Thyroid gland (tissue), 4 donors: ENCODE measurements at places on chromosomes 2 and 18.

DNA sequence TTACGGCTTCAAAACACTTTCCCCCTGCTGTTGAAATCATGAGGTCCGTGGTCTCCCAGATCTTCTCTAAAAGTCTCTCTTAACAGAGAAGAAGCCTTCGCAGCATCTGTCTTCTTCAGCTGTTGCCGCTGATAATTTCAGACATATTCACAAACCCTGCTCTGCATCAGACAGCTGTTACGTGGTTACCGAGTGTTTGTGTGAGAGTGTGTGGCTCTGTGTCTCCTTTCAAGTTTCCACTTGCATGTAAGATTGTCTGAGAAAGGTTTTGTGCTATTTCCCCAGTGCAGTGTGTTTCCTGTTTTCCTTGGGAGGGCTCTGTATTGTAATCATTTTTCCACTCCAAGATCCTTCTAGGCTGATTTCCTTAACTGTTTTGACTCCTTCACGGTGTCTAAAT, 32.8 kb downstream of the MAIP1 start:
- no peaks in the 10 kb centered on the region for H3K27me3 ChIP-seq
- H3K4me3 ChIP-seq: no peak overlapping the region
- H3K27ac ChIP-seq: no peak overlapping the region
- no peaks in the 10 kb centered on the region for H3K36me3 ChIP-seq
- no peak for DNase-seq

- DNase-seq: no peak
- no peaks in the 10 kb centered on the region for H3K4me1 ChIP-seq
- no peaks in the 10 kb centered on the region for H3K36me3 ChIP-seq
- no peaks in the 10 kb centered on the region for H3K27me3 ChIP-seq
These were observed 221.9 kb downstream of the UXS1 start for GRCh38 chr2:105972246-105972645.

DNA sequence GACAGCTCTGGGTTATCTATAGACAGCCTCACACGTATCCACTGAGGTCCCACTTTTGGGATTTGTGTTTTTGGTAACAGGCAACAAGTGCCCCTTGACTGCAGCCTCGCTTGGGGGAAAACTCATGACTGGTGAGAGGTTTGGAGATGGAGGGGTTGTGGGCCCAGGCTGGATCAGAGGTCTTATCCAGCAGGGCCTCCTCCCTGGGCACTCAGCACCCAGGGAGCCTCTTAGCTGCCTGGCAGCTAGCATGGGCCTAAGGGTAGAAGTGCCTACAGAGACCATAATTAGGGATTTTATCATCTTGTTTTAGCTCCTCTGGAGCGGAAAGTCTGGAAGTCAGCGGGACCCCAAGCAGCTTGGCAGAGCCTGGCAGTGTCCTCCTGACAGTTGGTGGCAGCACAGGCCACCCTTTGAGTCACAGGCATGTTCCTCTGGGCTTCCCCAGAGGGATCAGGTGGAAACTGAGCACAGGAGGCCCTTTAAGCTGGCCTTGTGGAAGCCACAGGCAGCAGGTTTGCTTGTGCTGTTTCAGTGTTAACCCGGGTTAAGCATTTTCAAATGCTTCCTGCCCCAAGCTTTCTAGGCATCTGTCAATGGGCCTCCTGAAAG, 143.1 kb downstream of the KCTD1 start:
- no peak overlapping the region for H3K4me3 ChIP-seq
- no peak overlapping the region for H3K27ac ChIP-seq
- no peaks in the 10 kb centered on the region for H3K36me3 ChIP-seq
- no peaks in the 10 kb centered on the region for H3K27me3 ChIP-seq
- H3K4me1 ChIP-seq: no peaks in the 10 kb centered on the region

GRCh38 chr2:149422337-149422990, 92.1 kb downstream of the LYPD6 start:
- no peak overlapping the region for H3K4me3 ChIP-seq
- no peak overlapping the region for H3K27ac ChIP-seq
- H3K36me3 ChIP-seq: no peaks in the 10 kb centered on the region
- DNase-seq: no peak

DNA sequence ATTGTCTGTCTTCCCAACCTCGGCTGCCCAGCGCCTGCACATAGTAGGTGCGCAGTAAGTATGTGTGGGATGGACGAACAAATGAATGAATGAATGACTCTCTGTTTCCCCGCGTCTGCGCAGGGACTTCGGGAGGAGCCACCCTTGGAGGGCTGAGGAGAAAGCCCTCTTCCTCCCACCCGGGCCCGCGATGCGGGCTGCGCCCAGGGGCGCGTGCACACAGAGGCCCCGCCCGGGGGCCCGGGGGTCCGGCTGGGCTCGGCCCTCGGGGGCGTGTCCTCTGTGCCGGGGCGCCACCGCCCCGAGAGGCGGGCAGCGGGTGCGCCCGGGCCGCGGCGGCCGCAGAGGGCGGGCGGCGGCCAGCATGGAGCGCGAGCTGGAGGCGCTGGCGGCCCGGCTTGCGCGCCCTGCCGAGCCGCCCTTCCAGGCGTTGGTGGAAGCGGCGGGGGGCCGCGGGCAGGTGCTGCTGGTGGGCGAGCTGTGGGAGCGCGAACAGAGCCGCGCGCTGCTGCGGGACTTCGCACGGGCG, at the start of gene C2orf72:
C2orf72 (plus strand) TSS at position 322 of the 529 bp plus-strand sequence; CDS start at position 365, 43 bp downstream.
- H3K4me1 ChIP-seq: no peaks in the 10 kb centered on the region
- no peak within 1 kb of the TSS for H3K27ac ChIP-seq
- H3K36me3 ChIP-seq: no peaks in the 10 kb centered on the region
- H3K4me3 ChIP-seq: no peak within 1 kb of the TSS
- H3K27me3 ChIP-seq: peaks cover 9% of the 10 kb centered on the region
- DNase-seq: no peak

DNA sequence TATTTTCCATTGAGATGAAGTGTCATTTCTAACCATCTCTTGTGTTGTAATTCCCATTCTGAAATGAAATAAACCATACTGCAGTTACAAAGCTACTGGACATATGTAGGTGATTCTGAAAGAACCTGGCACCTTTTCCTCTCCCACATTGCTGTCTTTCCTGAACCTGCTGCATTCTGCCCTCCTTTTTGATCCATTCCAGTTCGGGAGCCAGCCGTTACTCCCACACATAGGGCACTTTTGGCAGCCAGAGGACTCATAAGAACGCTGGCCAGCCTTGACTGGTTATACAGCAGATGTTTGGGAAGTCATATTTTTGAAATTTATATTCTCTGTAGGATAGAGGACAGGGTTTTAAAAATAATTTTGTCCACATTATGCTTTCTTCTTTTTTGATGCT, 369.8 kb upstream of the CDH7 start:
- H3K27ac ChIP-seq: no peak overlapping the region
- H3K4me1 ChIP-seq: no peaks in the 10 kb centered on the region
- no peak for DNase-seq
- H3K27me3 ChIP-seq: no peaks in the 10 kb centered on the region

GRCh38 chr2:158079672-158080071, 22.0 kb upstream of the UPP2 start:
- no peaks in the 10 kb centered on the region for H3K27me3 ChIP-seq
- no peak overlapping the region for H3K27ac ChIP-seq
- H3K4me1 ChIP-seq: no peaks in the 10 kb centered on the region
- DNase-seq: no peak
- H3K4me3 ChIP-seq: no peak overlapping the region

DNA sequence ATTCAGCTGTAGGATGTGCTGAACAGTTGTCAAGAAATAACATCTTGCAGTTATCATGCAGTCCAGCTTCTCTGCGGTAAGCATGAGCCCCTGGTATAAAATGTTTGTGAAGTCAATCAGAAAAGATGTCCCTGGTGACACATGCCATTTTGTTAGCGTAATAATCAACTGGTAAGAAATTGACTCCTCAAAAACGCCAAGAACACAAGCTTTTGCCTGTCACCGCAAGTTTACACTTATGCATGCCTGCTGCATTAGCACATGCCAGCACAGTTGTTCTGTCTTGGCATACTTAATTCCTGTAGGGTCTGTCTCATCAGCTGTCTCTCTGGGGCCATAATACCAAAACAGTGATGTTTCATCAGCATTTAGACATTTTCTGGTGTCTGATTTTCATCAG, 524.8 kb upstream of the DSEL start:
- H3K27me3 ChIP-seq: no peaks in the 10 kb centered on the region
- no peak overlapping the region for H3K4me3 ChIP-seq
- no peaks in the 10 kb centered on the region for H3K36me3 ChIP-seq

DNA sequence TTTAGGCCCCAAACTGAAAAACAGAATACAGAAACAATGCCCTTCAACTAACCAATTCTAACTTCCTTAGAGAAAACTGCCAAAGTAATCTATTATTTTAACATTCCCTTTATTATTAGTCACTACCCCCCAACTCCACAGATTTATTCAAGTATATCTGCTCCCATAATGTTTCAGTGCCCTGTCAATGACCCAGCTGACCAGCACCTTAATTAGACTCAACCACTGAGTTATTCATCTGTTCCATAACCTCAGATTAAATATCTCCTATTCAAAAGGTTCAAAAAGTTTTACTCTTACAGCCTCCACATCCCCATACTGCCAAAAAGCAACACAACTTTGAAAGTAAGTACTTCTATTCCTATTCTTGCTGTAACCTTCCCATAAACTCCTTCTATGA, 202.4 kb downstream of the EXOC6B start:
- no peaks in the 10 kb centered on the region for H3K4me1 ChIP-seq
- no peaks in the 10 kb centered on the region for H3K36me3 ChIP-seq
- DNase-seq: no peak

DNA sequence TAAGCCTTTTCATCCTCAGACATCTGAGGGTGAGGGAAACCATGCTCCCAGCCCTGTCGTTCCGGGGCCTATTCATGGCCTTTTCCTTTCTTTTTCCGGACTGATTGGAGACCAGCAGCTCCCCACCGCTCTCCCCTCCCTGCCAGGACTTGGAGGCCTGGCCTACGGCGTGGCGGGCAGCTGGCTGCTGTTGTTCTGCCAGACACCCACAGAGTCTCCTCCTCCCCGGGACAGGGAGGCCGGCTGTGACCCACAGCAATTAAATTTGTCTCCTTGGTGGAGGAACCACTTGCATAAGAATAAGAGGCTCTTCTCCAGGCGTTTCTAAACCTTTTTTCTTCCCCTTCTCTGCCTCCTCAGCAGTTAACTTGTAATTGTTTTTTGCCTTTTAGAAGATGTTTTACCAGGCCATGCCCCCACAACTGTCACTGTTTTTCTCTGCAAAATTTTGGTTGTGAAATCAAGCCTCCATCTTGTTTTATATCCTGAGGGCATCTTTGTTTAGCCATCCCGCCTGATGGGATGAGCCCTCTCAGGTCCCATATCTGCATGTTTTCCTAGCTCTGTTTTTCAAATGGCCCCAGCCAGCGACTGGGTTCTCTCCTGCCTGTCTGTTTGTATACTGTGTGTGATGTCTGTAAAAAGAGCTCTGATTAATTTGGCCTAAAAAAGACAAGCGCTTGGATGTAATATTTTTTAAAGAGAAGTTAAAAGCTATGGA, 1060.0 kb upstream of the DDX18 start:
- DNase-seq: no peak
- no peaks in the 10 kb centered on the region for H3K36me3 ChIP-seq
- no peaks in the 10 kb centered on the region for H3K27me3 ChIP-seq
- no peak overlapping the region for H3K27ac ChIP-seq

- H3K27ac ChIP-seq: no peak overlapping the region
- H3K27me3 ChIP-seq: no peaks in the 10 kb centered on the region
These were observed 128.3 kb upstream of the ATP5MC3 start for GRCh38 chr2:175309799-175310198.

- peak within 1 kb of the TSS; percentile 54 for H3K4me3 ChIP-seq
- peak; percentile 53 for DNase-seq
- H3K4me1 ChIP-seq: peaks cover 34% of the 10 kb centered on the region
- peaks cover 36% of the 10 kb centered on the region for H3K27me3 ChIP-seq
- H3K27ac ChIP-seq: peak within 1 kb of the TSS; percentile 39
These were observed at the start of gene OSR1 for GRCh38 chr2:19358242-19359020. Gene OSR1 (minus strand): TSS chr2:19358623. CDS start chr2:19353805, 4,818 bp downstream.

DNA sequence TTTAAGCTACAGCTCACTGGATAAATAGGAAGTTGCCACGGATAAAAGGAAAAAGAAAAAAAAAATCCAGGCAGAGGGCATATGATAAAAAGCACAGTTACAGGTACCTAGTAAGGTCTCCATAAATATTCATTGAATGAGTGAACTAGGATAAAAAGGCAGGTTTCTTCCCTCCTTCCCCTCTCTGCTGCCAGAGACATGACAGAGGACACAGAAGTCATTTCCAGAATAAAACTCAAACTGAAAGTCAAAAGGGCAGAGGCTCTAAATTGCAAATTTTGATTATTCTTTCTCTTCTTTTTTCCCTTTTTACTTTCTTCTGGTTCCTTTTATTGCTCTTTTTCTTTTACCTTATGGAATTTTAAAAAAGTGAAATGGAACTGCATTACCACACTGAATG, 7.7 kb downstream of the CD302 start:
- no peaks in the 10 kb centered on the region for H3K27me3 ChIP-seq
- no peak overlapping the region for H3K4me3 ChIP-seq
- no peak overlapping the region for H3K27ac ChIP-seq
- DNase-seq: no peak
- H3K36me3 ChIP-seq: no peaks in the 10 kb centered on the region

DNA sequence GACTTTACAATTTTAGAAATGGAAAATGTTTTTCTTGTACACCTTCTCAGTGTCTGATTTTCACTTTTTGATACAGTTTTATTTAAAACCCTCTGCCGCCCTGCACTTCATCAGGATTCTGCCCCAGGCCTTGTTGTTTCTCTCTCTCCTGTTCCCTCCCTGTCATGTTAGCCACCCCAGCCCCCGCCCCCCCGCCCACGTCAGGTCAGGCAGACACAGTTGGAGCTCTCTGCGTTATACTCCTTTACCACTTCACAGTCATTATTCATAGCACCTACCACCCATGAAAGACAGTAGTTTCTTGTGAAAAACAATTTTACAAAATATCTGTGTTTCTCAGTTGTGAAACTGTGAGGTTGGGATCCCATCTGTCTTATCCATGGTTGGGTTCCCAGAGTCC, 21.5 kb downstream of the ADNP2 start:
- no peak for DNase-seq
- no peak overlapping the region for H3K27ac ChIP-seq
- H3K4me3 ChIP-seq: no peak overlapping the region
- H3K36me3 ChIP-seq: peaks cover 8% of the 10 kb centered on the region
- H3K4me1 ChIP-seq: no peaks in the 10 kb centered on the region

- peaks cover 31% of the 10 kb centered on the region for H3K4me1 ChIP-seq
- no peak overlapping the region for H3K4me3 ChIP-seq
- no peaks in the 10 kb centered on the region for H3K27me3 ChIP-seq
- no peak overlapping the region for H3K27ac ChIP-seq
- DNase-seq: no peak
- peaks cover 13% of the 10 kb centered on the region for H3K36me3 ChIP-seq
These were observed 6.7 kb downstream of the CAVIN2 start for GRCh38 chr2:191839918-191840804.

- no peaks in the 10 kb centered on the region for H3K36me3 ChIP-seq
- H3K4me3 ChIP-seq: no peak overlapping the region
- no peak overlapping the region for H3K27ac ChIP-seq
- H3K4me1 ChIP-seq: no peaks in the 10 kb centered on the region
These were observed 115.0 kb upstream of the RMDN2 start for GRCh38 chr2:37809931-37810570.

DNA sequence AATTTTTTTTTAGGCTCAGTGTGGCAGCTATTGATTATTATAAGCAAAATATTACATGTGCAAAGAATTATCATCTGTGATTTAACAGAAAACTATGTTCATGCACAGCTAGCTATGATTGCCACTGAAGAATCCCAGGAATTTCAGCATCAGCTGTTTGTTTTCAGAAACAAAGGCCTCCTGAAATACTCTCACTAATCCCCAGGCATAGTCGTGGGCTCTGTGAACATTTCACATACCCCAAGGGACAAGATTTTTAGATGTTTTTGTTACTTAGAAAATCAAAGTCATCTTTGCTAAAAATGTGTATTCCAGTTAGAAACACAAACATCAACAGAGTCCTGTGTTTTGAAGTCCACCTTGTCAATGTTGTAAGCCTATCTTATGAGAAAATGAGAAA, 156.1 kb downstream of the MYO1B start:
- no peak for DNase-seq
- H3K36me3 ChIP-seq: no peaks in the 10 kb centered on the region
- peak overlapping the region; percentile 2 for H3K27ac ChIP-seq
- no peak overlapping the region for H3K4me3 ChIP-seq
